ENCODE measurements at places on chromosomes 12 and 14.

- DNase-seq, result no peak
These were observed 139.4 kb downstream of the STXBP6 start for GRCh38 chr14:24910408-24910986.

GRCh38 chr12:5796171-5796958, 148.7 kb downstream of the ANO2 start:
- DNase-seq, result no peak

GRCh38 chr12:57966536-57966935, 25.2 kb downstream of the ATP23 start:
- DNase-seq, result no peak

- DNase-seq, result no peak
These were observed 137.3 kb downstream of the TTC7B start for GRCh38 chr14:90678846-90679362.

DNA sequence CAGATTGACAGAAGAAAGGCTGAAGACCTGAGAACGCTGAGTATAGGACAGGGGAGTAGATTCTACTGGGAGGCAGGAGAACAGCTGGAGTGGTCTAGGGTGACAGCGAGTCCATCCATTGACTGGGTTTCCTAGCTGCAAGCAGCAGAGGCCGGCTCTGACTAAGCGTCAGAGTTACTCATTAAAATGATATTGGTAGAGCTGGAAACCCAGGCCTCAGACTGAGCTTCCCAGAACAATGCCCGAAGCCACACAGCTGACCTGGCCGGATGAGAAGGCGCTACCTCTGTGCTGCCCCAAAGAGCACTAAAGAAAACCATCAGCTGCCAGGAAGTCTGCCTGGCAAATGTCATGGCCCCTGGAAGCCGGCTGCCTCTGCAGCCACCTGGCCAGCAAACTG, 78.5 kb upstream of the FZD10 start:
- DNase-seq, result no peak

DNA sequence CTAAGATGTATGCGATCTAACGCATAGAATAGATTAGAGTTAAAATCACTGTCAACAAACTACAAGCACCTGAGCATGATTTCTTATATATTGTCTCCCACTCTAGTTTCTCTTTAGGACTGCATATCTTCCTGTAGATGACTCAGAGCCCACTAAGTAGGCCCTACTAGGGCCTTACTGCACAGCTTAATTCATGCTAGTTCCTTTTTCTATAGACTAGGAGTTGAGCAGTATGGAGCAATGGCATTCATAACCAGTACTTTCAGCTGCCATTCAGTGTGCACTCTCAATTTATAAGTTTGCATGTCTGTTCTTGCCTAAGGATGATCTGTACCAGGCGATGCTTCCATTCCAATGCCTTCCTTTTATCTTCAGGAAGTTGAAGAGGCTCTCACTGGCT, 103.5 kb downstream of the METTL25 start:
- no peak for DNase-seq

DNA sequence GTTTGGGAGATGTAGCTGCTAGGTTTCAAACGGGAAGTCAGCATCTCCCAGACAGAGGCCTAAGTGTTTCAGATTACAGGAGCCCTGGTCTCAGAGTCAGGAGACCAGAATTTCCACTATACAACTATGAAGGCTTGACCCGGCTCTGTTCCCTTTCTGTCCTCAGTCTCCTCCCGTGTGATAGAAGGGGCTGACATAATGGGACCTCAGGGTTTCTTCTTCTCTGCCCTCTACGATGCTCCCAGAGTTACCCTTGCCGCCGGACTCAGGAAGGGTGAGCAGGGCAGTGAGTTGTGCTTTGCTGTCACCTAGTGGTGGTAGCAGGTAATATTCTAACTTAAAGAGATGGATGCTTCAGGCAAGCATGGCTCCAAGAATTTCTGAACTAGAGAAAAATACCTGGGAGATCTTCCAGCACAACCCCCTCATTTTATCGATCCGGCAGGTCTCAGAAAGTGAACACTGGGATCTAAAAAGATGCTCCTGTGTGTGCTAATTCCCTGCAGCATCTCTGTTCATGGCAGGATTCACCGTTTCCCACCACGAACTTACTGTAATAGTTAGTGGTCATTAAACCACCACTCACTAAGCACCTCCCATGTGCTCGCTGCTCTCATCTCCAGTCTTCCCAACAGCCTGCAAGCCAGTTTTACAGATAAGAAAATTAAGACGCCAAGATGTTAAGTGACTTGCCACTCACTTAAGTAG, 84.4 kb downstream of the VWF start:
- no peak for DNase-seq

- DNase-seq, result no peak
These were observed 1.9 kb upstream of the HOXC5 start for GRCh38 chr12:54030889-54031471.

GRCh38 chr12:118783703-118784102, 197.6 kb upstream of the SRRM4 start:
- DNase-seq, result no peak

- no peak for DNase-seq
These were observed 830 bp upstream of the MIS18BP1 start for GRCh38 chr14:45253754-45254310.

- no peak for DNase-seq
These were observed 159.9 kb downstream of the CAPZA3 start for GRCh38 chr12:18897823-18898222.

DNA sequence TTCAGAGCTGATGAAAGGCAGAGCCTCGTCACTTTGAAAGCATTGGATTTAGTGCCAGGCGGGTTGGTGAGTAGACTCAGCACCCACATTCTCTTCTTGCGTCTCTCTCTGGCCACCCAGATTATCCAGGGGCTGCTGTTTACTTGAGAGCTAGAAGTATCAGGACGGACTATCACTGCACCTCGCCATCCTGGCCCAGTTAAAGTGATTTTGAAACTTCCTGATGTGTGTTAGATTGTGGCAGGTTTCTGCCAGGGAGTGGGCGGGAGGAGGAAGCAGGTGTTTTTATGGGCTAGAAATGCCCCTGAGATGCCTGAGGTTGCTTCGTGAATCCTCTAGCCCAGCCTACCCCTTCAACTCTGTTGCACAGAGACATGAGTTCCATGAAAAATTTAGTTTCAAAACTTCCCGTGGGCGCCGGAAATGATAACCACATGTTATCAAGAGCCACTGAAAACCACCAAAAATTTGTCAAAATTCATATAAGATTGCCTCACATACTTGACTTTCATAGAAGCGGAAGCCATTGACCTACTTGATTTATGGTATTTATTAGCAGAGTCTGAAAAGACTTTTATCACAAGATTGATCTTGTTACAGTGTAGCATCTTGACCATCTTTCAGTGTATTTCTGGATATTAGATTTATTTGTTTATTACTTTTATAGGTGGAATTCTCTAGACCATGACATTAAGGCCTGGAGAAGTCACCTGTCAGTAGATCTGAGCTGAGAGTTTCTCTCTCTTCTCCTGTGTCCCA, 466.0 kb downstream of the RAD51B start:
- DNase-seq, result peak; percentile 53

GRCh38 chr12:50725011-50725942, 38.6 kb upstream of the ATF1 start:
- DNase-seq, result no peak

GRCh38 chr12:81401241-81401640, 323.4 kb downstream of the ACSS3 start:
- DNase-seq, result no peak

- DNase-seq, result no peak
These were observed 29.7 kb downstream of the CCDC85C start for GRCh38 chr14:99574099-99574880.

- DNase-seq, result no peak
These were observed 381.4 kb downstream of the APAF1 start for GRCh38 chr12:99026332-99027054.

DNA sequence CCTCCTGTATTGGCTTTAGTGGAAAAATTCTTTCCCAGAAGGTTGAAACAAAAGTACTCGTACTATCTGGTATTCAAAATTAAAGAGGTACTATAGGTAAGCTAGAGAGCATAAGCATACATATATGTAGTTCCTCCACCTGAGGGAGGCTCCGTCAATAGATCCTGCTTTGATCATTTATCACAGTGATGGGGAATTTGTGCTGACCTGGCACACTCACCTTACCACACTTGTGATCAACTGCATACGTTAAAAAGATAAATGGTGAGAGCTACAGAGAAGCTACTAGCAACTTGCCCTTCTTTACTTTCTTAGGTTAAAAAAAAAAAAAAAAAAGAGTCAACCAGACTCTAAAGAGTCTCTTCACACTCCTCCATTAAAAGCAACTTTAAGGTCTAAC, 2.5 kb downstream of the CAPRIN2 start:
- no peak for DNase-seq

GRCh38 chr12:69508091-69508490, 37.9 kb downstream of the FRS2 start:
- no peak for DNase-seq

DNA sequence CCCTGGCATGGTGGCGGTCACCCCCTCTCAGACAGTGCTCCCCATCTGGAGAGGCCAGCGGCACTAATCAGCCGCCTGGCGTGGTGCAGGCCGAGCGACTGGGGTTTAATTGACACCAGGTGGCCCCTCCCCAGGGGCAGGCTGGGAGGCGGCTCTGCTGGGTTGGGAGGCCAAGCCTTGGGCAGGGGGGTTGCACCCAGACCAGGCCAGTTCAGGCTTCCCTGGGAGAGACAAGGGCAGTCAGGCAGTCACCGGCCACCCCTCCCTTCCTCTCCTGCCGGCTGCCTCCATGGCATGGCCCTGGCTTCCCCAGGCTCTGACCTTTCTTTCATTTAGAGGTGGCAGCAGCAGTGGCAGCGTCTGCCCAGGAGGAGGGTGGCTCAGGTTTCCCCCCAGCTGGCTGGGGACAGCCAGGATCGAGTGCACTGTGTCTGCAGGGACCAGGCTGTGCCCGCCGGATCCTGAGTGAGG, 78.1 kb upstream of the NOS1 start:
- no peak for DNase-seq

DNA sequence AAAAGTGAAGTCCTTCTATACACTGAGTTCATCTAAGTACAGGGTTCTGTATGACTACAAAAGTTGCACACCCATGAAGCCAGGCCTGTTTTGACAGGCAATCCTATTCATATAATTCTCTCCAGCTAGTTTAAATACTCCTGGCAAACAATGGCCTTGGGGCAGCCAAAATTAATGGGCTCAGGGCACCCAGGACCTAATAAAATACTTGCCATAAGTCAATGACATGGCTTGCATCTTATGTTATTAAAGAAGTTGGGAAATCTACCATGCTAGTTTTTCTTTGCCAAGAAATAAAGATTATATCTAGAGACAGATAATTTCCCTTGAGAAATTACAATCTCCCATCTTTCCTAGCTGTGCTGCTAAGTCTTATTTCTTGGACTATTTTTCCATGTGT, 11.1 kb upstream of the TMTC1 start:
- DNase-seq, result no peak

DNA sequence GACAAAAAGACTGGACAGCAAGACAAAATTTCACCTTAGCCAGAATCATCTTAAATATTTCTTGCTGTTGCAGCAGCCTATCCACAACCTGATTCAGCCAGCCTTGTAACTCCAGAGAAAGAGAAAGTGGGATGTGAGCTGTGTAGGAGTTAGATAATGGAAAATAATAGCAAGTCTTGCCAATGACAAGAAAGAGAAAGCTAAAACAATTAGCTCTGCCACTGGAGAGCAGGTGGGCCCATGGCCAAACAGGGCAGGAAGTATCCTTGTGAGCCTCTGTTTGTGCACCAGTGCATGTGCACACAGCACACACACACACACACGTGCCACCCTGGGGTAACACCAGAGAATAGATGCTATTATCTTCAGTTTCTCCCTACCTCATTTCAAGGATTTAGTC, 106.0 kb upstream of the CCDC196 start:
- no peak for DNase-seq

DNA sequence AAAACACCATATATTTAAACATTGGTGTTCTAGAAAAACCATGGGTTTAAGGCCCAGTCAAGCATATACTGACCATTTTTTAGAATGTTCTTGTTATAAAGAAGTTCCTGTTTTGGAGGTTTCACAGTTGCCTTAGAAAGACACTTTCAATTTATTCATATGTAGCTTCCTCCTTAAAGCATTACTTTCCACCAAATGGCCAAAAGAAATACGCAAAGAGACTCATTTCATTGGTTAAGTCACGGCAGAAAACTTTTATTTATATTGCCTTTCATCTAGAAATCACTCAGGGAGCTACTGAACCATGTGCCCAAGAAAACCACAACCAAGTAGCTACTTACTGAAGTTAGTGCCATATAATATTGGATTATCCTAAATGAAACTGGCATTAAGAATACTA, 40.0 kb downstream of the MYBPC1 start:
- no peak for DNase-seq

GRCh38 chr12:110281549-110282299, 677 bp downstream of the ATP2A2 start:
- peak; percentile 36 for DNase-seq

GRCh38 chr14:65237023-65237814, 134.9 kb upstream of the MAX start:
- no peak for DNase-seq

DNA sequence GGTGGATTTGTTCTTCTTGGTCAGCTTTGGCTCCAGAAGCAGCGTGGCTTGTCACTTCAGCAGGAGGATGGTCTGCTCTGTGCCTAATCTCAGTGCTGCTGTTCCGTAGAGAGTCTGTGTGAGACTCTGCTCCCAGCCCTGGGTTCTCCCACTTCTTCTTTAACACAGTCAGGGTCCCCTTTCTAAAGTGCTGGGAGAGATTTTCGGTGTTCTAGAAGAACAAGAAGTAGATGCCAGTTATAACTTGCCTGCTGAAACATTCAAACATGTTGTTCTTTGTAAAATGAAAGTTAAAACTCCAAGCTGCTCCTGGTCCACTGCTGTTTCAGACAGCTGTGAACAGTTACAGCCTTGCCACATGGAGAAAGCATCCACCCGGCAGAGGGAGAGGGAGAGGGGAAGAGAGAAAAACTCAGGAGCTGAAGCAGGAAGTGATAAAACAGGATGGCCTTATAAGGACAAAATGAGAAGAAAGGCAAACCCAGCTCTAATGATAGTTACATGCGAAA, 55.2 kb upstream of the CERS5 start:
- no peak for DNase-seq

GRCh38 chr12:74193191-74193590, 344.4 kb upstream of the ATXN7L3B start:
- no peak for DNase-seq

GRCh38 chr12:6361834-6362233, 13.5 kb downstream of the SCNN1A start:
- no peak for DNase-seq

- no peak for DNase-seq
These were observed 23.3 kb downstream of the MEG3 start for GRCh38 chr14:100849115-100849781.
